ENCODE measurements at places on chromosomes 1 and 21.

GRCh38 chr1:119720866-119721440 is 9.2 kb downstream of the PHGDH start:
- no peak for DNase-seq

DNA sequence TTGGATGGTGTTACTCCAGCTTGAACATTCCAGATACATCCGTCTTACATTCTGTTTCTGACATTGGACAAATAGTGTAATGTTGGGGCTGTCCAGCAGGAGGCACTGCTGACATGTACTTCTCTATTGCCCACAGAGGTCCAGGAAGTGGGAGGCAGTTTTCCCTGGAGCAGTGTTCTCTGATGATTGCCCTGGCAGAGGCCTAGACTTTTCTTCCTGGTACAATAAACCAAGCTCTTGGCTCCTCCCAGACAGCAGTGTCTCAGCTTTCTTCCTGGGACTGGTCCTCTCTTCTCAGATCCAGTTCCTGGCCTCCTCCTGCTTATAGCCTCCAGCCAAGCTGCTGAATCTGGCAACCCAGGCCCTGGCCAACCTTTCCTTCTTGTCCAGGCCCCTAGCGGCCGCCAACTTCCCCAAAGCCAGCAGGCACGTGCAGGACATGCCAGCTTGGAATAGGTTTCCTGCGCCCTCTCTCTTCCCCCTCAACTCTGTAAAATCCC is 14.9 kb upstream of the IFNLR1 start:
- peak; percentile 70 for DNase-seq

DNA sequence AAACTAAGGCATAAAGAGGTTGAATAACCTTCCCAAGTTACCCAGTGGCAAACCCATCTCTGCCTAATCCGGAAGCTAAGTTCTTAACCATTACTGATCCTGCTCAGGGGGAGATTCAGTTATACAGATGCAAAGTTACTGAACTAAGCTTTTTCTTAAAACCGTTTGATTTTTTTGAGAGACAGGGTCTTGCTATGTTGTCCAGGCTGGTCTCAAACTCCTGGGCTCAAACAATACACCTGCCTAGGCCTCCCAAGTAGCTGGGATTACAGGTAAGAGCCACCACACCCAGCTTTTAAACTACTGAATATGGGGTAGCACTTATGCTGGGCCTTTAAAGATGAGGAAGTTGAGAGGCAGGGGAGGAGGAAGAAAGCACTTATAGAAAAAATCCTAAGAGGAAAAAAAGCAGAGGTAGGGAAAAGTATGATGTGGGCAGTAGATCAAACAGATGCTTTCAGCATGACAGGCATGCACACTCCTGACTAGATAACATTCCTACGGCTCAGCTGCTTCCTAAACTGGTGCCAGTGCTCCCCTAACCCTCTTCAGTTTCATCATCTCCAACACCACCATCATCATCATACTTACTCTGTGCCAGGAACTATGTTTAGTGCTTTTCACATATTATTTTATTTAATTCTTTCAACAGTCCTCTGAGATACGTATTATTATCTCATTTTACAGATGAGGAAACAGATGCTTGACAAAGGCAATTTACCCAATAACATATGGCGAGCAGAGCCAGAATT is 5.8 kb downstream of the PAFAH2 start:
- DNase-seq = no peak

- no peak for DNase-seq
Measured at GRCh38 chr1:209831615-209832014, 3.8 kb downstream of the UTP25 start.

All from CD4-positive, alpha-beta T cell treated with Interferon alpha-2 for 1 hour (primary cell).